ENCODE measurements at places on chromosomes 2 and 18.

GRCh38 chr18:36328916-36329315 lies 31.4 kb downstream of the FHOD3 start:
- DNase-seq = peak; percentile 57

DNA sequence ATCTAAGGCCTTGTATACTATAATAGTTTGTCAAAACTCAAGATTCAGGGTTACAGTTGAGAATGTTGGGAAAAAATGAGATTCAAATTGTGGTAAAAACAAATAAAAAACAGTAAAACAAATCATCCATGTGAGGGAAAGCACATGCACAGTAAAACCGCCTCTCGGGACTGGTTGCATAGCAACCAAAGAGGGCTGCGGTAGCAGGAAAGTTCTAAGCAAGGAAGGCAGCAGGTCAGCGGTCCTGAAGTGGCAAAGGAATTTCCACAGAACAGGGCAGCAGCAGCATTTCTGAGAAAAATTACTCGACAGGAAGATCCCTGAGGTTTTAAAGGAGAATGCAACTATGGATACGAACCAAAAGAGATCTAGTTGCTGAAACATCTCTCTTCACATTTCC lies 93.7 kb downstream of the DYNAP start:
- DNase-seq = no peak

- DNase-seq = peak; percentile 87
Measured at GRCh38 chr2:216006164-216006663, 7.1 kb downstream of the MREG start.

GRCh38 chr2:99571533-99571932 lies 81.7 kb upstream of the REV1 start:
- DNase-seq = no peak

DNA sequence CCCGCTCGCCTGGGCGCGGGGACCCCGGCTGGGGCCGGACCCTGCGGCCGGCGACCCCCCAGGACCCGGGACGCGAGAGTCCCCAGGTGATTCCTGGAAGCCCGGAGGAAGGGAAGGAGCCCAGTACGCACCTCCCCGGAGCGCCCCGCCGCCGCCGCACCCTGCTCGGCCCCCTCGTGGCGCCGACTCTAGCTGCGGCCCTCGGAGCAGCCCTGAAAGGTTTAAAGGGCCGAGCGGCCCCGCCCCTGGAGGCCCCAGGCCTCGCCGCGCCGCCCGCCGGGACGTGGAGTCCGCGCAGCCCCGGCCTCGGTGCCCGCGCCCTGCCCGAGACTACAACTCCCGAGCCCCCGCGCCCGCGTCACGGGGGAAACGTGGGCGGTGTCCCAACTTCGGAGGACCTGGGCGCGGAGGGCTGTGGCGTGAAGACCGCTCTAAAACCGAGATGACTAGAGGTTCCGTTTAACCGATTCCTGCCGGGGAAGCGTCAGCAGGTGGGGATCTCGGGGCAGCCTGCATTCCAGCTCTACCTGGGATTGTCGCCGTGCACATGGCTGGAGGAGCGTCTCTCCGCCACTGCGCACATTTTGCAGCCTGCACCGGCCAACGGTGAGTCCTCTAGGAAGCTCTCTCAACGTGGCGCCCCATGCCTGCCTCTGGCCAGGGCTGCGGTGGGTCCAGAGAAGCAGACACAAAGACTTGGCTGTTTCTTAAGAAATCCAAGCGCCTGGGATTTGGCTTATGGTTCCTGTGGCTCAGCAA lies at the start of gene TMEM150A:
TSS of gene TMEM150A (minus strand) at position 223 of the 759 bp plus-strand sequence. CDS start 750 bp downstream, outside the sequence.
- peak; percentile 92 for DNase-seq

DNA sequence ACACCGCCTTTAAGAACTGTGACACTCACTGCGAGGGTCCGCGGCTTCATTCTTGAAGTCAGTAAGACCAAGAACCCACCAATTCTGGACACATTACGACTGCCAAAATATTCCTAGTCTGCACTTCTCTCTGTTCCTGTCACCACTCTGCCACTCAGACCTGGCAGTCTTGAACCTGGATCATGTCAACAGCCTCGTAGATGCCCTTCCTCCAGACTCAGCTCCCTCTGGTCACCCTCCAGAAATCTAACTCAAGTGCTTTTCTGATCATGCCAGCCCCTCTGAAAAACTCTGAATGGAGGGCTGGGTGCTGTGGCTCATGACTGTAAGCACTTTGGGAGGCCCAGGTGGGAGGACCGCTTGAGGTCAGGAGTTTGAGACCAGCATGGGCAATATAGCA lies 20.3 kb downstream of the AAK1 start:
- no peak for DNase-seq

DNA sequence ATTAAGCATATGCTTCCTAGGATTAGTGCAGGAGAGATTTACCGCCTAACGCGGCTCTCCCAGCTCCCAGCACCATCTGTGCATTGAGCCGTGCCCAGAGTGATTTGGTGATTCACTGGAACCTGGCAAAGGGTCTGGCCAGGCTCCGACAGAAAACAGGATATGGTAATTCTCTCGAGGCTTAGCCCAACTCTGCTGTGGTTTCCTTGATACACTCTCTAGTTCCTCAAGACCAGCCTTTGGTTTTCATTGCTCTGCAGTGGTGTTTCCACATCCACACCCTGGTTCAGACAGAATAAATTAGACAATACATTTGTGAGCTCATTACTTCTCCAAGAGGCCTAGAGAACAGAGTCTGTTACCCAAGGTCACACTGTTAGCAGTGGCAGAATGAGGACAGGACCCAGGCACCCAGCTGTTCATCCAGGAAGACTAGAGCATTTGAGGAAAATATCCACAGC lies 23.0 kb upstream of the SMAD2 start:
- DNase-seq = peak; percentile 57

- DNase-seq = peak; percentile 86
Measured at GRCh38 chr2:198371921-198372543, 567.6 kb downstream of the PLCL1 start.

- peak; percentile 74 for DNase-seq
Measured at GRCh38 chr2:20868377-20868776, 45.5 kb upstream of the LDAH start.

DNA sequence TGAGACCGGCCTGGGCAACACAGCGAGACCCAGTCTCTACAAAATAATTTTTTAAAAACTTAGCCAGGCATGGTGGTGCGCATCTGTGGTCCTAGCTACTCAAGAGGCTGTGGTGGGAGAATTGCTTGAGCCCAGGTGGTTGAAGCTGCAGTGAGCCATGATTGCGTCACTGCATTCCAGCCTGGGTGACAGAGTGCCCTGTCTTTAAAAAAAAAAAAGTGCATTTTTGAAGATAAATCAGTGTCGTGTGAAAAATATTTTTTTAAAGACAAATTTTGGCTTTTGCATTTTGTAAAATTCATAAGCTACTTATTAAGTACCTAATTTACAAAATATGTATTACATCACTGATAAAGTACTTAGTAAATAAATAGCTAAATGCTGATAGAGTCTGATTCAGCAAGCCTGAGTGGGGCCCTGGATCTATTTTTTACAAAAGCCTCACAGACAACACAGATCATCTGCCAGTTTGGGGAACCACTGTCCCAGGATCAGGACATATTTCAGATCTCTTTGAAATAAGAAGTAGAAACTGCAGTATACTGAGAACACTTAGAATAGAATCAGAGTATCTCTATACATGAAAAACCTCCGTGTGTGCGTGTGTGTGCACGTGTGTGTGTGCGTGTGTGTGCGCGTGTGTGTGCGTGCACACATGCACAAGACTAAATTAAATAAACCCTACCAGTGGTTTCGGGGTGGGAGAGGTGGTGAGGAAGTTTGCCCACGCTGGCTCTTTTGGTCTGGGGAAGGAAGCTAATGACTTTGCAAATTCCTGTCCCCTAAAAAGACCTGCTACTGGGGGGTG lies 61.6 kb downstream of the AAK1 start:
- DNase-seq = peak; percentile 60

GRCh38 chr18:9337873-9338272 lies 3.3 kb downstream of the TWSG1 start:
- peak; percentile 39 for DNase-seq

GRCh38 chr2:122423934-122424333 lies 668.5 kb downstream of the TSN start:
- DNase-seq = no peak

DNA sequence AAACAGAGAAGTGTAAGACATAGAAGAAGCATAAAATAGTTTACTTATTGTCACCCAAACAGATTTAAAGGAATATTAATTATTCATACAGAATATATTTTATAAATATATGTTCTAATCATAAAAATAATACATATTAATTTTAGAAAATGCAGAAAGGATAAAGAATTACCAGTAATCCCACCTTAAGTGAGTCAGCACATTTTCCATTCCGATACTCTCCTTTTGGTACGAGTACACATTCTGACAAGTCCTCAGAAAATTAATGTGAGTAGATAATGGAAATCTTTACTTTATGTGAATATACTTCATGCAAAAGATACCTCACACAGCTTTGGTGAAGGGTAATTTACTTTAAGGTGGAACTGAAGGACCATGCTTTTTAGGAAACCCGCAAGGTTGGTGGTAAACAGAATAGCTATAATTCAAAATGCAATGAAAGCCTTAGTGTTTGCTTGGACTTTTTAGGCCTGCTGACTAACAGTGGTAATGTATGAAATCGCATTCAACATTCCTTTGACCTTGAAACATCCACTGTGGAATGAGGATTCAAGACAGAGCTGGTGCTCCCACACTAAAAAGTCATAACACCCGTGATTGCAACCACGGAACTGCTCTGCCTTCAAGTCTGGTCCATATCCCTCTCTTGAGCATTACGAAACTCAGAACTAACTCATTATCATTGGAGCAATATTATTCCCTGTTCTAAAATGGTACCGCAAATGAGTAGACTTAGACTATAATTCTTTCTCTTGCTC lies 28.1 kb upstream of the HTR2B start:
- no peak for DNase-seq

DNA sequence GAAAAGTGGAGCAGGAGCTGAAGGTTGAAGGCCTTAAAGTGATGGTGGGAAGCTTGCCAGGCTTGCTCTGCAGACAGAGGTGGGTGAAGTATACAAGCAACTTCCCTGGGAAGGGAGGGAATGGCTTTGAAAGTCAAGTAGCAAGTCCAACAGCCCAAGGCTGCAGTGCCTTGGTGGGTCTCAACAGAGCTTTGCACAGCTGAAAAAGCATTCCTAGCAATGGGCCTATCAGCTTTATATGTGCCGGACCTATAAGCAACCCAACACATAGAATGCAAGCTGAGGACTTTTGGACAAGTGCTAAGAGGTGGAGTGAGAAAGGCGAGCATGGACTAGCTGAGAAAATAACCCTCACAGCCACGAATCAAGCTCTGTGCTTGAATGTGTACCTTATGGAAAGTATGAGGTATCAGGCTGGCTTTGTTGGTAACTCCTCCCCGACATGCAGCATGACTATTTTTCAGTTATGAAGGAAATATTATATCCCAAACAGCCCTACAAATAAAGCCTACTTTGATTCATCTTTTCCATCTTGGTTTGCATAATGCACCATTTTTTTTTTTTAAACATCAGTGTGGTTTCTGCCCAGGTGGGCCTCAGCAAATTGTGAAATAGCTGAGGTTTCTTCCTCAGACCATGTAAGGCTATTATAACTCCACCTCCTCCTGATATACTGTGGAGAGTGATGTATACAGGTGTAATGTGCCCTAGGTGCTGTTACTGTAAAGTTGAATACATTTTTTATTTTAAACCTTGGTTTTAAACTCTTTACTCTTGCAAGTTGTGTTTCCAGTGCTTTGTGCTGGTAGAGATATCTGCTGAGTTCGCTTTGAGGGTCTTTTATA lies 241.4 kb upstream of the CXCR4 start:
- no peak for DNase-seq

DNA sequence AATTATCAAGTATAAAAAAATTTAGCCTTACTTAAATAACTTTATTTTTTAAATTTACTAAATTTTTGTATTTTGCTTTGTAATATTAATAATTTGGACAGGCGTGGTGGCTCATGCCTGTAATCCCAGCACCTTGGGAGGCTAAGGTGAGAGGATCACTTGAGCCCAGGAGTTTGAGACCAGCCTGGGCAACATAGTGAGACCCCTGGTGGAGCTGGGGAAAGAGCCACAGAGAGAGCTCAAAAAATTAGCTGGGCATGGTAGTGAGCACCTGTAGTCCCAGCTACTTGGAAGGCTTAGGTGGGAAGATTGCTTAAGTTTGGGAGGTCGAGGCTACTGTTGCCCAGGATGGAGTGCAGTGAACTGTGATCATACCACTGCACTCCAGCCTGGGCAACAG lies 143.5 kb downstream of the B3GNT2 start:
- DNase-seq = no peak

GRCh38 chr2:29443151-29443550 lies 327.9 kb downstream of the CLIP4 start:
- DNase-seq = no peak

DNA sequence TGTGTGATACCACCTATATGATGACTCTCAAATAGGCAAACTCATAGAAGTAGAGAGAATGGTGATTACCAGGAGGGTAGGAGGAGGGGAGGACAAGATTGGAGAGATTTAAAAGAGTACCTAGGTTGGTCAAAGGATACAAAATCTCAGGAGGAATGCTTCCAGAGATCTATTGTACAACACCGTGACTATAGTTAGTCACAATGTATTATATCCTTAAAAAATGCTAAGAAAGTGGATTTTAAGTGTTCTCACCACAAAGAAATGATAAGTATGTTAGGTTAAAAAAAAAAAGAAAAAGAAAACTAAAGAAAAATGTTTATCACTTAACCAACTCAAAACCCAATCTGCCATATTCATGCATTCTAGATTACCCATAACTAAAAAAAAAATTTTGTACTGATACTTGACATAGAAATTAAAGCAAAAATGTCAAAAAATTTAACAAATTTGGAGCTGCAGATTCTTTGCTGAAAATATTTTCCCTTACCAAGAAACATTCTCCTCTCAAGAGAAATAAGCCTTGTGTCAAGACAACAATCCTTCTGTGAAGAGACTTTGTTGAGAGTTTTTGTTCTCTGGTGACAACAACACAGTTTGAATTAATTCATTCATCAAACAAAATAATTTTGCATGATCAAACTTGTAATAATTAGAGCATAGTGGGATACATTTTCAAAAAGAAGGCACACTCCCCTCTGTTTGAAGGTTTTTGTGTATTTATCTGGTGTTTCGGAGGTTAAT lies 213.1 kb downstream of the DNER start:
- DNase-seq = no peak

DNA sequence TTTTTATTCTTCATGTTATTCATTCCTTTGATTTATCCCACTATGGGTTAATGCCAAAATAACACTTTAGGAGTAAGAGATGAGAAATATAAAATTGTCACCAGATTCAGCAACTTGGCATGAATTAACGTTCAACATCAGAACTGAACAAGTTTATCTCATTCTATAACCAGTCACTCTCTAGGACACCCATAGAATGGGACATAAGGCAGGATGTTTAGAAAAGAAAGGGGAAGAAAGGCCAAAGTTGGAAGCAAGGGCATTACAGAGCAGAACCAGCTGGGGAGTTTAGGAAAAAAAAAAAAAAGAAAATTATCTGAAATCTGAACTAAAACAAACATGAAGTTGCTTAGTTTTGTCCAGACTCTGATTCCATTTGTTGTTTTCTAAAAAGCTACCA lies 211.0 kb downstream of the PMAIP1 start:
- no peak for DNase-seq

DNA sequence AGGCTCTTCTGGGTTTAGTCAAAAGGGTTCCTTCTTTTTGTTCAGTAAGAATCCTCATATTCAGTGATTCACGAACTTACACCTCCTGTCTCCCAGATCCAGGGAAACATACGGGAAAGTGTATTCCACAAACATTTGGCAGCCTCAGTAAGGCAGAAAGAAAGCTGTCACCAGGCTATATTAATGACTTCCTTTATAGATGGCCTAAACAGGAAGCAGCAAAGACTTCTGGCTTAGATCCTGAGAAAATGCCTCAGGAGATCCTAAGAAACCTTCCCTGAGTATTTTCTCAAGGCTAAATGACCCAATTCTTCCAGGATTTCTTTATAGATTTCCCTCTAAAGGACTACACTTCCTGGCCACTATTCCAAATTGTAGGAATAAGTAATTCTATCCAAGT lies 1995.5 kb upstream of the CELF4 start:
- no peak for DNase-seq
